Amniotic stem cell (primary cell): ENCODE measurements at places on chromosomes 1 and 21.

DNA sequence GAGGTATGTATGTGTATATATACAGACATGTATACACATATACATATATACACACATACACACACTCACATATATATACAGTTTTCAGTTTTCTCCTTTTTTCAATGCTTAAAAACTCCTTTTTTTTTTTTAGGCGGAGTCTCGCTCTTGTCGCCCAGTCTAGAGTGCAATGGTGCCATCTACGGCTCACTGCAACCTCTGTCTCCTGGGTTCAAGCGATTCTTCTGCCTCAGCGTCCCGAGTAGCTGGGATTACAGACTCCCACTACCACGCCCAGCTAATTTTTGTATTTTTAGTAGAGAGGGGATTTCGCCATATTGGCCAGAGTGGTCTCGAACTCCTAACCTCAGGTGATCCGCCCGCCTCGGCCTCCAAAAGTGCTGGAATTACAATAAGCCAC, 27.0 kb downstream of the STYXL2 start:
- DNase-seq = no peak

DNA sequence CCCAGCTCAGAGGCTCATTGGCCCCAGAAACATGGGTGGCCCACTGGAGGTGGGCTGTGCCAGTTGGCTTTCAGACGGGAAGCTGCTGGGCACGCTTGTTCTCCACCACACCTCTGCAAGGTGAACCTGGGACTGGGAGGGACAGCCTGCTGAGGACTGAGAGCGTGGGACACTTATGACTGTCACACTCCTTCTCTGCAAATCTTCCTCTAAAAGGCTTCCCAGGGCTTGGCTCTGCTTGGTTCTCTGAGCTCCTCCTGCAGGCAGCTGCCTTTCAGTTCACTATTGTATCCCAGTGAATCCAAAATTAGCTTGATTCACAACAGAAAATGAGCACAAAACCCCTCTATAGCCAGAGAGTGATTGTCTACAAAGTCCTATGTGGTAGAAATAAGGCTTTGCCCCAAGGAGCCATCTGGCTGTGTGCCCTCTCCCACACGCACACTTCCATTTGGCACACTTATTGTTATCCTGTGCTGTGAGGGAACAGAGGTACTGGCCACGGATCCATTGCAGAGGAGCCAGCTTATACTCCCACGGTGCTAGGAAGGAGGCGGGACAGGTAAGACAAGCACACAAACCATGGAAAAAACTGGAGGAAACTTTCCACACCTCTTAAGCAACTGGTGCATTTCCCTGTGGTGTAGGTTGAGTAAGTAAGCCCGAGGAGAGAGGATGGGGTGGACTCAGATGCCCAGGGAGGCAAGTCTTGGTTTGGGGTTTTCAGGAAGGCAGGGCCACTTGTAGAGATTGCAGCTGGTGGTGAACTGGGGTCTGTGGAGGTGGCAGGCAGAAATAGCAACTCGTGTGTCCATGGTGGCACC, 18.9 kb upstream of the BTG2 start:
- no peak for DNase-seq

DNA sequence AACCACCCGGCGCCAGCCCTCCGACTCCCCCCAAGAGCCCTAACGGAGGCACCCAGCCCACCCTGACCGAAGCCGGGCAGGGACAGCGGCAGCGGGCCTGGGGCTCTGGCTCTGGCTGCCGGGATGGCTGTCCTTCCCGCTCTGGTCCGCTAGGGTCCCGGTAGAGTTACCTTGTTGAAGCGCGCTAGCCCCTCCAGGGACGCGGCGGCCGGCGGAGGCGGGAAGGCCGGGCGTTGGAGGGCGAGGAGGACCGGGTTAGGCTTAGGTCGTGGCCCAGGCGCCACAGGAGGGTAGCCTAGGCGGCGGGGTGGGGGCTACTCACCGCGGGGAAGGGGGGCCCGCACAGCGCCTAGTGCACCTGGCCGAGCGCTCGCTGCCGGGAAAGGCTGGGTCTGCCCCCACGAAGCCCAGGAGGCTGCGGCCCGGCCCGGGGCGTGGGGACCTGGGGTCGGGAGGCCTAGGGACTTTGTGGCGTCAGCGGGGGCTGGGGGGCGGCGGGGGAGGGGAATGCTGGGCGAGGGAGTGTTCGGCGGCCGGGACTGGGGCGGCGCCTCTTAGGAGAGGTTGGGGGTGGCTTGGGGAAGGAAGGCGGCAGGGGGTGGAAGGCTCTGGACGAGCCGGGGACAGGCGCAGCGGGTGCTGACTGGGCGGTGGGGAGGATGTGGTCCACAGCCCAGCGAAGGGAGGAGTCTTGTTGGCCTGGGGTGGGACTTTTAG, at the start of gene TRIM17:
Gene TRIM17 (minus strand): TSS at position 645 of the 717 bp plus-strand sequence. CDS start 1,789 bp downstream, outside the sequence.
- no peak for DNase-seq

DNA sequence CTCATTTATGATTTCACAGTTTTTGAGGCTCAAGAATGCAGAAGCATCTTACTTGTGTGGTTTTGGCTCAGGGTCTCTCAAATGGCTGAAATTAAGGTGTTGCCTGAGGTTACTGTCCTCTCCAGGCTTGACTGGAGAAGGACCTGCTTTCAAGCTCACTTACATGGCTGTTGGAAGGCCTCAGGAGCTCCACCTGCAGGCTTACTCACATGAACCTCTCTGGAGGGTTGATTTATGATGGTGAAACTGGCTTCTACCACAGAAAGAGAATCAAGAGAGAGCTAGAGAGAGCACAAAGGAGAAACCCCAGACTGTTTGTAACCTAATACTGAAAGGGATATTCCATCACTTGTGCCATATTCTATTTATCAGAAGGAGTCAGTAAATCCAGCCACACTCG, 6.2 kb upstream of the KCNK2 start:
- no peak for DNase-seq

- no peak for DNase-seq
Measured at GRCh38 chr1:91697861-91698260, 188.1 kb downstream of the TGFBR3 start.

DNA sequence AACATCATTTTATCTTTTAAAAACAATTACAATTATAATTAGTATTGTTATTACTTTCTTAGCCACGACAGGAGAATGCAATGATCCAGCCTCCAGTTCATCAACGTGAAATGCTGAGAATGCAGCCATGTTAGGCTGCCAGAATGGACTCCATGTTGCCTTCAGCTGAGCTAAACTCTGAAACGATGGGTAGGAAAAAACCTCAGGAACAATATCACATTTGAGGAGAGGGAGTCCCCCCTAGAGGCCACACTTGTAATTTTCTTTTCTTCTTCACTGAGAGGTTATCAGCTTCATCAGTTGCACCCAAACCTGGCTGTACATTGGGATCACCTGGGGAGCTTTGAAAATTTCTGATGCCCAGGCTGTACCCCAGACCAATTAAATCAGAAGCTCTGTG, 34.6 kb upstream of the DNAH14 start:
- DNase-seq = no peak

DNA sequence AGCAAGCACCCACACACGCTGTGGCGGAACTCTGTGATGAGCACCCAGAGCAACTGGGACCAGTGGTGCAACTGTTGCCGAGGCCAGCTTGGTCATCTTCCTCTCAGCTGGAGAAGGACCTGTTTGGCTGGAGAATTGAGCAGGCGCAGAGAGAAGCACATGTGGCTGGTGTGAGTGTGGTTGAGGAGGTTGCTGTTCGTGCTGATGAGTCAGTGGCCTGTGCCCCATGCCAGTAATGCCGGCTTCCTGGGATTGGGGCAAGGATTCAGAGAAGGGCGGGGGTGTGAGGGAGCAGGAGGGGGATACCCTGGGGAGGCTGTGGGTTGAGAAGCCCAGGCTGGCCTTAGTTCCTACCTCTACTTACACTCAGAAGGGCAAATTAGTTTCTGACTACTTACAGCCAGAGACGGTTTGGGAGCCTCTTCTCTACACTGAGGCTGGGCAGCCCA, 57.5 kb upstream of the EPS8L3 start:
- DNase-seq = peak; percentile 82

DNA sequence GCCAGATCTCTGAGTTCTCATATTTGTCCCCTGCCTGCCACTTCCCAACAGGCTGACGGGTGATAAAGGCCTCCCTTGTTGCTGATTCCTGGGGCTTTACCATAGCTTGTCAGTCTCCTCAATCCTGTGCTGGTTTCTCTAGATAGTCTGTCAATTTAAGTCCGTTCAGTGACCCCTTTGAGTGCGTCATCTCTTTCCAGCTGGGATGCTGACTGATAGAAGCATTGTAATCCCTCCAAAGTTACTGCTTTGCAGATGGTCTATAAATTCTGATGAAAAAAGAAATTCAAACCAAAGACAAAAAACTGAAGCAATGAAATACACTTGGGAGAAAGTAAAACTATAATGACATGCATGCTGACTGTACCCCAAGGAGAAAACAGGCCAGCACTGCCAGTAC, 28.3 kb downstream of the RHOU start:
- DNase-seq = no peak

- DNase-seq = no peak
Measured at GRCh38 chr1:246526915-246527314, 19.8 kb upstream of the SMYD3 start.

GRCh38 chr1:70509996-70510876, 99.2 kb downstream of the CTH start:
- DNase-seq = peak; percentile 75

GRCh38 chr1:154970631-154971340, at the start of gene SHC1:
TSS of gene SHC1 (minus strand) at chr1:154970747. CDS start at chr1:154970526, 221 bp downstream.
- DNase-seq = peak; percentile 88

DNA sequence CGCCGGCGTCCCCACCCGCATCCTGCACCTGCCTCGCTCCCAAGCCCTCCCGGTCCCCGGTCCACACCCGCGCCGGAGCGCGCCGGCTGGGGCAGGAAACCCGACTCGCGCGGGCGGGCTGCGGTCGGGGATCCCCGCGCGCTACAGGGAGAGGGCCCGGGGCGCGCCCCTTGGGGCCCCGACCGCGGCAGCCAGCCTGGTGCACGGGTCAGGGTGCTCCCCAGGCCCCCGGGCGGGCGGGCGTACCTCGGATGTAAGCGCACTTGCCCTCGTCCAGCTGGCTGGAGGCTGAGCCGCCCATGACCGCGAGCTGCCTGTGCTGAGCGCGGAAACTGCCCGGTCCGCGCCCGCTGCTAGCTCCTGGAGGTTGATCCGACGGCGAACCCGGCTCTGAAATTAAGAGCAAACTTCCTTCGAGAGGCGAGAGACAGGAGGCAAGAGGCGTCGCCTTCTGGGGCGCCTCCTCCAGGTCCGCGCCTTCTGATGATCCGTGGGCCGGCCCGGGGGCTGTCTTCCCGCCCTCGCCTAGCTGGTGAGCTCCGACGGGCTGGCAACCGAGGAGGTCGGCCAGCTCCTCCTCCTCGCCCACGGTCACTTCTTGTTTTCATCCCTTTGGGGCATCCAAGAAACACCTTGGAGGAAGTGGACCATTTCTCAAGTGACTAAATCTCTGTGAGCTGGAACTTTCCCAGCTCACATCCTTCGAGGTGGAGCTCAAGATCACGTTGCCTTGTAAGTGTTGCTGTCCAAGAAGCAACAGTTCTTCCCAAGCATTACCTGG, at the start of gene NIBAN1:
Gene NIBAN1 (minus strand): TSS at position 453 of the 781 bp plus-strand sequence. CDS start 152 bp downstream, at position 301.
- no peak for DNase-seq

- DNase-seq = peak; percentile 37
Measured at GRCh38 chr1:115496904-115497527, 144.8 kb upstream of the VANGL1 start.

GRCh38 chr1:33161061-33161681, 20.7 kb downstream of the TRIM62 start:
- no peak for DNase-seq

GRCh38 chr21:36047139-36047538, 13.2 kb downstream of the SETD4 start:
- DNase-seq = no peak

DNA sequence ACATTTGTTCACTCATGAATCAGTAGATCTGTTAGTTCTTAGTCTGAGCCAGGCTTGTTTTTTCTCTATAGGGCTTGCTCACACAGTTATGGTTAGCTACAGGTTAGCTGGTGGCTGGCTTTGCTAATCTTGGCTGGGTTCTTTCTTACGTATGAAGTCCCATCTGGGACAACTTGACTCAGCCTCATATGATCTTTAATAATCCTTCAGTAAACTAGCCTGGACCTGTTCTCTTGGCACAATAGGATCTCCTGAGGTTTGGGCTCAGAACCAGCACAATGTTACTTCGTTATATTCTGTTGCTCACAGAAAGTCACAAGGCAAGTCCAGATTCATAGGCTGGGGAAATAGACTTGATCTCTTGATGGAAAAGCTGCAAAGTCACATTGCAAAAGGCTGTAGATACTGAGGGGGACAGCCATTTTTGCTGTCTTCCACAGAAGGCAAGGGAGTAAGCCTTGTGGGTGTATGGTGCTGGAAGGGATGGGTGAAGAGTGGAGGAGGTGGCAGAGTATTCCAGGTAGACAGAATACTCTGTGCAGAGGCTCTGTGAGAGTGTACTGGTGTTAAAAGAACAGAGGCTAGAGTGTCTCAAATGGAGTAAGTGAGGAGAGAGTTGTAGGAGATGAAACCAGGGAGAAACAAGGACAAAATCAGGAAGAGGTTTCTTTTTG, 24.4 kb downstream of the EFCAB7 start:
- no peak for DNase-seq

DNA sequence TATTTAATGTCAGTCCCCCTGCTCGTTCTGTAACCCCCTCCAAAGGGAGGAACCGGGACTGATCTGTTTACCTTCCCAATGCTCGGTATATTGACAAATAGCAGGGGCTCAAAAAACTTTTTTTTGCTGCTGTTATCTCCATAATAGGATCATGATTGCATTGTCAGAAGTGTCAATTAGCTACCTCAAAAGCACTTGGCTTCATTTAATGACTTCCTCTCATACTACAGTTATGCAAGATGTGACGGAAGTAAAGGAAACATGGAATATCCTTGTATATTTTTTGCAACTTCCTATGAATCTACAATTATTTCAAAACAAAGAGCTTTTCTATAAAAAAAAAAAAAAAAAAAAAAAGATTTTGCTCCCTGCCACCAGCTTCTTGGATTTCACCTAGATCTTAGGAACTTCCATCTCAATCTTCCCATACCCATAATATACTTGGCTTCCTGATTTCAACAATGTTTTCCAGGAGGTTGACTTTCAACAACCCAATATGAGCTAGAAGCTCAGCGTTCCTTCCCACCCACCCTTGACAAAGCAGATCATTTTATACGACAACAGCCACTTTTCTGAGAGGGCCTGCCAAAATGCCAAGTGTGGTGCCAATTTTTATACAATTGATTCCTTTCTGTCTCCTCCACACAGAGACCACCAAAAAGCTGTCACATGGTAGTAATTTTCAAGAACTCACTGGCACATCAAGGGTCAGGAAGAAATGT, 71.7 kb downstream of the SETD4 start:
- DNase-seq = no peak

DNA sequence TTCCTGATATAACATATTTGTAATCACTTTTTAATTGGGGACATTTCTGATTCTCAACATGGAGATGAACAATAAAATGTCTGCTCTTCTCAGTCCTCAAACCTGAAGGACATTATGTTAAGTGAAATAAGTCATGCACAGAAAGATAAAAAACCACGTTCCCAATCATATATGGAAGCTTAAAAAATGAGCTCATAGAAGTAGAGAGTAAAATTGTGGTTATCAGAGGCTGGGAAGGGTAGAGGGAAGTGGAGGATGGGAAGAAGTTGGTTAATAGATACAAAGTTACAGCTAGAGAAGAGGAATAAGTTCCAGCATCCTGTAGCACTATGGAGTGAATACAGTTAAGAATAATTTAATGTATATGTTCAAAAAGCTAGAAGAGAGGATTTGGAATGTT, 1.5 kb upstream of the CD48 start:
- no peak for DNase-seq

- DNase-seq = no peak
Measured at GRCh38 chr21:34613679-34614627, 960 bp downstream of the RCAN1 start.

GRCh38 chr1:202058001-202058908, 47.9 kb downstream of the ELF3 start:
- no peak for DNase-seq
